ENCODE measurements at places on chromosomes 13 and 19.
A peak's percentile ranks its signal among the peaks of the same experiment; 100 is the strongest.

DNA sequence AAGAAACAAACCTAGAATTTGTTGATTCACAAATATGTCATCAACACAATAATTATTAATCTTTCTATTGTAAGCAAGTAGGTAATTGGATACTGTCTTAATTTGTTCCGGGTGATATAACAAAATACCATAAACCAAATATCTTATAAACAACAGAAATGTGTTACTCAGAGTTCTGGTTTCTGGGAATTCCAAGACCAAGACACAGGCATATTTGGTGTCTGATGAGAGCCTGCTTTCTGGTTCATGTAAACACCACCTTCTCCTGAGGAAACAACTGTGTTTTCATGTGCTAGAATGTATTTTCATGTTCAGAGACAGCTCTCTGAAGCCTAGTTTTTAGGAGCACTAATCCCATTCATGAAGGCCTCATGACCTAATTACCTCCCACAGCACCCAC lies 1819.5 kb downstream of the SLITRK5 start:
- no peak overlapping the region for H3K27ac ChIP-seq
- no peak overlapping the region for H3K4me3 ChIP-seq
- H3K4me1 ChIP-seq: no peaks in the 10 kb centered on the region
- H3K27me3 ChIP-seq: no peaks in the 10 kb centered on the region

- H3K27ac ChIP-seq: no peak overlapping the region
- H3K4me3 ChIP-seq: no peak overlapping the region
- no peak for DNase-seq
- no peaks in the 10 kb centered on the region for H3K36me3 ChIP-seq
- no peaks in the 10 kb centered on the region for H3K27me3 ChIP-seq
Observed at GRCh38 chr13:50780201-50781015, 63.1 kb downstream of the DLEU7 start.

- H3K36me3 ChIP-seq: no peaks in the 10 kb centered on the region
- no peaks in the 10 kb centered on the region for H3K4me1 ChIP-seq
- no peaks in the 10 kb centered on the region for H3K27me3 ChIP-seq
- no peak overlapping the region for H3K27ac ChIP-seq
- DNase-seq: no peak
- no peak overlapping the region for H3K4me3 ChIP-seq
Observed at GRCh38 chr19:32498648-32499200, 82.3 kb upstream of the PDCD5 start.

GRCh38 chr13:51339952-51340732 lies 651 bp downstream of the SERPINE3 start:
- H3K27me3 ChIP-seq: no peaks in the 10 kb centered on the region
- H3K27ac ChIP-seq: no peak overlapping the region
- no peaks in the 10 kb centered on the region for H3K36me3 ChIP-seq
- no peak for DNase-seq

DNA sequence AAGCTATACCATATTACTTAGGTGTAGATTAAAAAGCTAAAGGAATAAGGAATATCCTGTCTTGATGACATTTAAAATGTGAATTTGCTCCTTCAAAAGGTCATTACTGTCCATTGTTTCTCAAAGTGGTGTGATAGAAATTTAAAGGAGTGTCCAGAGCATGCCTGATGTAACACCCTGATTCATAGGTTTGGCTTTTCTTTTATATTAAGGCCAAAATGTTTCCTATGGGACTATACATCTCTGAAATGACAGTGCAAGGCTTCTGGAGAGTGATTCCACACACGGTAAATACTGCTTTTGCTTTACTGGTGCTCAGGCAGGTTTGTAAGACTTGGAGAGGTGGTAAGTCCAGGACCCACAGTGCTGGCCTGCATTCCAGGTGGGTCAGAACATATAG lies 289.9 kb downstream of the RFC3 start:
- no peaks in the 10 kb centered on the region for H3K4me1 ChIP-seq
- DNase-seq: no peak
- no peaks in the 10 kb centered on the region for H3K27me3 ChIP-seq

GRCh38 chr19:12720851-12721655 lies 2.7 kb downstream of the TNPO2 start:
- H3K27me3 ChIP-seq: no peaks in the 10 kb centered on the region
- H3K27ac ChIP-seq: peak overlapping the region; percentile 59
- peaks cover 18% of the 10 kb centered on the region for H3K36me3 ChIP-seq
- peaks cover 39% of the 10 kb centered on the region for H3K4me1 ChIP-seq

GRCh38 chr13:33270895-33271538 lies 14.5 kb downstream of the STARD13 start:
- H3K27me3 ChIP-seq: no peaks in the 10 kb centered on the region
- H3K4me1 ChIP-seq: no peaks in the 10 kb centered on the region
- DNase-seq: no peak
- no peak overlapping the region for H3K4me3 ChIP-seq
- H3K36me3 ChIP-seq: no peaks in the 10 kb centered on the region

DNA sequence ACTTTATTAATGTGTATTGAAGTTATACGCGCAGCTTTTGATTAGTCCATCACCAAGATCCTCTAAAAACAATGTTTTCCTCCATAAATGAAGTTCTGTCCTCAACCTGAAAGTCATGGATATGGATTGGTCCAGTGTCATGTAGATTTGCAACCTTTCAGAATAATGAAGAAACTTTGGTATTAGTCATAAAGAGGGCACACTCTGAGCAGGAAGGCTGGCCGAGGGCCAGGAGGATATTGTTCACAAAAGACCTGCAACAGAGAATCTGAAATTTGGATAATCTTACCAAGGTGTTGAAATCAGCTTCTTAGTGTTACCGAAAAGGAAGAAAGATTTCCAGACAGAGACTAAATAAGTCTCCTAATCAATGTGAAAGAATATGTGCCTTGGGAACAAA lies 20.7 kb downstream of the CLDN10 start:
- H3K27ac ChIP-seq: no peak overlapping the region
- H3K36me3 ChIP-seq: no peaks in the 10 kb centered on the region
- no peak for DNase-seq

- no peak for DNase-seq
- H3K4me3 ChIP-seq: no peak overlapping the region
- H3K36me3 ChIP-seq: no peaks in the 10 kb centered on the region
- no peak overlapping the region for H3K27ac ChIP-seq
Observed at GRCh38 chr19:14843578-14843977, 5.1 kb downstream of the OR7A10 start.

DNA sequence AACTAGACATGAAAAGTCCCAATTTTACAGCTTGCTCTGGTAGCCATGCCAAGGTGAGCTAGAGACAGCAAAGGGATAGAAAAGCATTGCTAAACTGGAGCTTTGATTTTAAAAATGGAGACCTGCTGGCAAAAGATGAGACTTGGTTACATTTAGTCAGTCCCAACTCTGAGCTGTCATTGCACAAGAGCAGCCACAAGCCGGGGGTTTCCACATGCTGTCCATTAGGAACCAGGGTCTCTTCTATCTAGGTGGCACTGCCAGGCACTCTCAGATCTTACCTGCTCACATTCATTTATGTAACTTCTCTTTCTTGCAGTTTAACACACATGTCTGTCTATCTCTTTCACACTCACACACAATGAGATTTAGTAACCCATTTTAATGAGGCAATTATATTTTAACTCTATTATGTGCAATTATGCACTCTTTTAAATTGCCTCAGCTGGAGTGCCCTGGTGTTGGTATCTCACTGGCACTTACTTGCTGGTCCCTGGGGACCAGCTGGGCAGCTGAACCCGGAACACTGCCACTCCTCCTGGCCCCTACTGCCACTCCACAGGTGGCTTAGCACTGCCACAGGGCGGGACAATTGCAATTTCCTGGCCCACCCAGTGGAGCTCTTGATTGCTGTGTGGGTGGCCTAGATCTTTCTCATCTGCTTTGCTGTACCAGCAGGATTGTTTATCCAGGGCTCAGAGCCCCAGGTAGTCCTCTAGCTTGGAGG lies 112.5 kb downstream of the COG6 start:
- no peak overlapping the region for H3K4me3 ChIP-seq
- H3K36me3 ChIP-seq: no peaks in the 10 kb centered on the region
- peaks cover 4% of the 10 kb centered on the region for H3K4me1 ChIP-seq

DNA sequence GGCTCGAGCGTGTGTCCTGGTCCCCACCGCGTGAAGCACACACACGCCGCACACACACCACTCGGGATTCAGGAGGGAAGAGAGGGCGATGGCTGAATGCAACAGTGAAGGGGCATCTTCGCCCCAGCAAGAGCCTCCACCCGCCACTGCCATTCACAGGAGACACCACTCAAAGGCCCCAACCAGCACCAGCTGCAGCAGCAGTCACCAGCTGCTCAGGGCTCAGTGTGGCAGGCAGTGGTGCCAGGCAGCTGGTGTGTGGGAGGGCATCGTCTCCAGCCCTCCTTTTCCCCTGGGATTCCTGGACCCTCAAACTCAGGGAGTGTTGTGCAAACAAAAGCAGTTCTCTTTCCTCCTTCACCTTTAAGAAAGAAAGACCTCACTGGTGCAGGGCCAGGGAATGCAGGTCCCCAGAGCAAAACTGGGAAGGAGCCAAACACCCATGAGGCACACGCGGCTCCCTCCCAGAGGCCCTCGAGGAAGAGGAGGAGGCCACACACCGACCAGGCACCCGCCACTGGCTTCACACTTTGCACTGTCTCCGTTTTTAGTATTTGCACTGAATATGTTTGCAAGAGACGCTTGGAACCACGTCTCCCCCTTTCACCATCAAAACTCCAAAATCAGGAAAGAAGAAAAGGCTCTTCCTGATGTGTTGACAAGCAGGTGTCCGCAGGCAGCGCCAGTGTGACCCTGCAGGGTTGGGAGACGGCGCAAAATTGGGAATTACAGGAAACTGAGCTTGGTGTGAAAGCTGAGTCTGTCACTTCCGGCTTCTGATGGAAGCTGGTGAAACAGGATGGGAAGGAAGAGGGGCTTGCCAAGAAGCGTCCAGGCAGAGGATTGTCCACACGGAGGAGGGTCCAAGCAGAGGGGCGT lies 26.4 kb upstream of the F7 start:
- H3K4me1 ChIP-seq: no peaks in the 10 kb centered on the region
- no peak overlapping the region for H3K27ac ChIP-seq
- H3K27me3 ChIP-seq: no peaks in the 10 kb centered on the region
- no peak overlapping the region for H3K4me3 ChIP-seq

GRCh38 chr13:33146843-33147611 lies 130.8 kb downstream of the KL start:
- H3K4me3 ChIP-seq: no peak overlapping the region
- H3K36me3 ChIP-seq: no peaks in the 10 kb centered on the region
- DNase-seq: no peak

- H3K4me3 ChIP-seq: peak overlapping the region; percentile 54
- no peaks in the 10 kb centered on the region for H3K36me3 ChIP-seq
- no peak overlapping the region for H3K27ac ChIP-seq
- peaks cover 7% of the 10 kb centered on the region for H3K4me1 ChIP-seq
- H3K27me3 ChIP-seq: peaks cover 34% of the 10 kb centered on the region
- DNase-seq: no peak
Observed at GRCh38 chr13:46893221-46893740, 3.6 kb downstream of the HTR2A start.

DNA sequence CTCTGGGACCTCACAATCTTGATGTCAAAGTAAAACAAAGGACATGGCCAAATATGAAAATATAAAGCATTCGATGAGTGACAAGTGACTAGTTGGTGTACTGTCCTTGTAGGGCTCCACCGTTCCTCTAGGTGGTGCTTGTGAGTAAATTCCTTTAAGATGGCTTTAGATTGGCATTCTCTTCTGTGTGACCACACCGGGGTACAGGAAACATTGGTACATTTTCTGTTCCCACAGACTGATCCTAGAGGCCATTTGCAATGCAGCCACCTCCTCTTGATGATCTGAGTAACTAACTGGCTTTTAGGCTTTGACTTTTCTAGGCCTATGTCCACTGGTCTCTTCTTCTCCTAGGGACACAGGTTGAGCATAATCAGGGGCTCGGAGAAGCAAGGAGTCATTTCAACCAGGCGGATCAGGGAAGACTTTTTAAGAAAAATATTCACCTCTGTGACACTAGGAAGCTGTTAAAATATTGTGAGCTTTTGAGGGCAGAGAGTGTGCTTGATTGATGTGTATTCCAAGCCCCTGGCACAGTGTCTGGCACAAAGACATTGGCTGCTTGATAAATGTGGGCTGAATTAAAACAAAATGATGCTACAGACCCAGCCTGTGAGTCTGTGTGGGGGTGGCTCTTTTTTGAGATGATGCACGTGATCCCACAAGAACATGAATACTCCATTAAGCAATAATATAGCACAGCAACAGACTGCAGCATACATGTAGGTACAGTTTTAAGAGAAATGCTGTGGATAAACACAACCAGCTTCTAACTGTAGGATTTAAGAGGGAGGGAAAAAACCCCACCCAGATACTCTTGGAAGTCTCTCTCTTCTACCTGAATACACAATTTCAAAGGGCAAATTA lies 21.0 kb downstream of the EPSTI1 start:
- no peak overlapping the region for H3K4me3 ChIP-seq
- peak; percentile 58 for DNase-seq
- H3K27ac ChIP-seq: no peak overlapping the region
- H3K36me3 ChIP-seq: peaks cover 22% of the 10 kb centered on the region
- H3K27me3 ChIP-seq: no peaks in the 10 kb centered on the region

GRCh38 chr13:30665638-30666037 lies 47.9 kb downstream of the USPL1 start:
- no peaks in the 10 kb centered on the region for H3K27me3 ChIP-seq
- H3K4me1 ChIP-seq: peaks cover 6% of the 10 kb centered on the region
- H3K27ac ChIP-seq: no peak overlapping the region
- H3K36me3 ChIP-seq: no peaks in the 10 kb centered on the region

DNA sequence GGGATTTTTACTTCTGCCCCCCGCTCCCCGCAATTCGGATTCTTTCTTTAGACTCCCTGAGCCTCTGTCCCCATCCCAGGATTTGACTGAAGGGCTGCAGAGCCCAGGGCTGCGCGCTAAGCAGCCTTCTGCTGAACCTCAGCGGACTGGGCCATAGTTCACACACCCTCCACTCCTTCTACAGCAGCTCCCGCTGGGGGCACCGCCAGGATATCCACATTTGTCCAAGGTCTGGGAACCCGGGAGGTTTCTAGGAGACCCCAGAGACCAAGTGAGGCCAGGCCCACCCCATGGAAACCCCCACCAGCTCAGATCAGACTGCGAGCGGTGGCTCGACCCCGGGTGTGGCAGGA lies 463.3 kb downstream of the ITGBL1 start:
- no peak overlapping the region for H3K4me3 ChIP-seq
- no peak for DNase-seq
- H3K27me3 ChIP-seq: peaks cover 56% of the 10 kb centered on the region
- H3K27ac ChIP-seq: no peak overlapping the region
- no peaks in the 10 kb centered on the region for H3K36me3 ChIP-seq

DNA sequence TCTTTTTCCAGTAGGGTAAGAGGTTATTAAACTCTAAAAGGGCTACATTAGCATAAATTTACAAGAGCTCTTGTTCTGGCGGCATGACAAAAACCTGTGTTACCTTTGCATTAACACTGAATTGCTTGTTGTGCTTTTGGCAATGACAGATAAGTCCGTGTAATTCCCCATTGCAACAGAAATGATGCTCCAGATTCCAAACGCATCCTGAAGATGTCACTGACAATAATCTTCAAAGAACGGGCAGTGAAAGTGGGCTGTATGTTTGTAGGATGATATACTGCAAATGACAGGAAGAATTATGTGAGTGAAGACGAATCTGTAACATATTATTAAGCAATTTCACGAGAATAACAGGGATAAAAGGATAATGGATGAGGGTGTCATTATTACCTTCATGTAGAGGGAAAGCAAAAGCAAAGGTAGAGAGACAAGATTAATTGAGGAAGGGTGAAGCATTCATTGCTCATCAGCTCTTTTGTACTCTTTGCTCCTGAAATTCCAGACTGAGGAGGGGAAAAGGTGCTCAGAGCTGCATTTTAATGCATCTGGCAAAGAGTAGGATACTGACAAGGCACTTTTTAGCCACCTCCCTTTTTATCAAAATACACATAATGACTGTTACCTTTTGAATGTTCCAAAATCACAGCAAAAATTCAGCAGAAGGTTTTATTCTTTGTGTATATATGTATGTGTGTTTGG lies 38.5 kb upstream of the MAB21L1 start:
- no peaks in the 10 kb centered on the region for H3K36me3 ChIP-seq
- no peak overlapping the region for H3K4me3 ChIP-seq
- H3K27ac ChIP-seq: no peak overlapping the region
- no peaks in the 10 kb centered on the region for H3K27me3 ChIP-seq
- DNase-seq: no peak
